RPMI8226 (cell line): ENCODE measurements at places on chromosomes 4 and X.

DNA sequence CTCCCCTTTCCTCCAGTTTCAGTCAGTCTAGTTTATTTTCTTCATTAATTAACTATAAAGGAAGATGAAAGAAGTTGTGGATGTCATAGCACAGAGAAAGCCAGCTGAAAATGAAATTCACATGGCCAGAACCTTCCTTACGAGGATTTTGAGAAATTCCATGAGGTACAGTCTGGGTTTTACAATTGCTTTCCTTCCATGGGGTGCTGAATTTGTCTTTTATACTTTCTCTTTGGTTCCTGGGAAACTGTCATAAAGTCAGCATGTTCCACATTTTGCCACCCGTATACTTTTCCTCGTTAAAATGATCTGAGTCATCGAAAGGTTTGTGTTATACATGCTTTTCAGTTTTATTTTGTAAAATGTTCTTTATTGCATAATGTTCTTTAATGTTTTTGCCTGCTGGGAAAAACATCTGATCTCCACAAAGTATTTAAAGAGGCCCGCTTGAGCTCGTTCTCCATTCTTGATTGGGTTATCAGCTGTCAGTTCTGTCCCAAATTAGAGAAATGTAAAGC is 78.1 kb upstream of the CLDN34 start:
- DNase-seq: no peak

GRCh38 chrX:129316461-129316860 is 206.8 kb downstream of the SMARCA1 start:
- no peak for DNase-seq

DNA sequence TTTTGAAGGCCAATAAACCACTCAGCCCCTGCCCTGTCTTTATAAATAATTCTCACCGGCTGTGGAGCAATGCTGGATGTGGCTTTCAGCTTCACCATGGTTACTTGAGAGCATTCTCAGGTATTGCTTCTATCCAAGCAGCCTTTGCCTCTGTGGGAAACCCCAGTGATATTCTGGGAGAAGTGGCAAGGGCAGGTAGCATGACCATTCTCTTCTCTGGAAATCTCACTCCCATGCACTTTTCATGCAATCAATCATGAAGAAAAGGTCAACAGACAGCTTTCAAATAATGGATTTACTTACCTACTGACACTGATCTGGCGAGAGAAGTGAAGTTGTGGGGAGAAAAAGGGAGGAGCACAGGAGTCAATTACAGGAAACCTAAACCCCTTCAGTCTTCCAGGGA is 49.5 kb downstream of the UNC5C start:
- DNase-seq: no peak

DNA sequence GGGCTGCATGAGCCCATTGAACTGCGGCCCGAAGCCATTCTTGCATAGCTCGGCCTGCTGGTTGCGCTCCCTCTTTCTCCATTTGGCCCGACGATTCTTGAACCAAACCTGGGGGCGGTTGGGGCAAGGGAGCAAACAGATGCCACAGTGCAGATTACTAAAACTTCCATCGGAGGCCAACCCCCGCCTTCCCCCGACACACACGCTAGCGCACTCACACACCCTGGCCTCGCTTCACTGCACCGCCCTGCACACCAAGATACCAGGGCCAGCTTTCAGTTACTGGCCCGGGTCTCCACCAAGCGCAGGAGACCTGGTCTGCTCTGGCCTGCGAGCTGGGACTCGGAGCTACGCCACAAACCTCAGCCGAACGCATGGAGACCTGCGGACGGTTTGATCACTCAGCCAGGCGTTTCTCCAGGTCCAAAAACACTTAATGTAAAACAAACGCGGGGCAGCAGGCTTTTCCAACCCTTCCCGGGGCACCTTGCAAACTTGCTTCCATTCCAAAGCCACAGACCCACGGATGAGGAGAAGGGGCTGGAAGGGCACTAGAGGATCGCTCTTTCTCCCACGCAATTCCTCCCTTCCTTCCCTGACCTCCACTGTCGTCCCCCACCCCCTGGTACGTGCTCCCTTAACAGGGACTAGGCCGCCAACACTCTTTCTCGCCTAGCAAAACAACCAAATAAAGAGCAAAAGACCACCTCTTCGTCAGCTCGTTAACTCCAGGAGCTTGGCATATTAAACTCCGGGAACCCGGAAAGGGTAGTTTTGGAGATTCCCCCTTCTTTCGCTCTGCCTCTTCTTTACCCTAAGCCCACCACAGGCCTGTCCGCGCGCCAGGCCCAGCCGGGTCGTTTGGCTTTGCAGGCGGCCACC is 4.1 kb downstream of the PITX2 start:
- DNase-seq: no peak

DNA sequence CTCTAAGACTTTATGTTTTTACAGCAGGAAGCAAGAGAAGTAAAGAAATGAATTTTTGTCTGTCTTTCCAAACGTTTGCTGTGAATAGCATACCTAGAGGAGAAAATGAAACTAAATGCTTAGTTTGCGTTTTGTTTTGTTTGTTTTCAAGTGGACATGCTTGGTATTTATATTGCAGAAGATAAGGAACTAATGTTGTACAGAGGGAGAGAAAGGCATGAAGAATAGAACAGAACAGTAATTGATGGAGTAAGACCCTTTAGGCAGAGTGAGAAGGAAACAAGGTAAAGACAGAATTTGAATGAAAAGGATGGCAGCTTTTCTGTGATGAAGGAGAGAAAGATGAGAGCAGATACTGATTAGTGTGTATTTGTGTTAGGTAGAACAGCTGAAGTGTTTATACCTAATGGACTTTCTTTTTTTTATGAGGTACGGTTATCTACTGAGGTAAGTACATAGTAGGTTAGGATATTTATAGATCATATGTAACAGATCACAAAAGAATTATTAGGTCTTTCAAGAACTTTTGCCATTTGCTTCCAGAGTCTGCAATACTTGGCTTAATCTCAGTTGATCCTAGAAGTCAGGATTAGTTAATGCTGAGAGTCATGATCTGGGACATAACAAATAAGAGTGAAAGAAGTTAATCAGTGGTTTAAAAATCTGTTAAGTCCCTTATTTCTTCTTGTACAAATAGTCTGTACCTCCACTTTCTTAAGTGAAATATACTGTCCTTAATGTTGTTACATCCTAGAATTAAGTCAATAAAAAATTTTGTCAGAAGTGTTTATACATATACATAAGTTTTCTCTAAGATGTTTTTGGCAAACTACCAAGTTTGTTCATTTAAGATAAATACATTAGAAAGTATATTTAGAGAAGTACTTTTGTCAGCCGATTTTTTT is 36.8 kb downstream of the FABP2 start:
- no peak for DNase-seq

GRCh38 chr4:174352061-174352819 is 68.5 kb downstream of the CEP44 start:
- no peak for DNase-seq

- DNase-seq: peak; percentile 17
These were observed 2.9 kb upstream of the MND1 start for GRCh38 chr4:153341575-153342090.

DNA sequence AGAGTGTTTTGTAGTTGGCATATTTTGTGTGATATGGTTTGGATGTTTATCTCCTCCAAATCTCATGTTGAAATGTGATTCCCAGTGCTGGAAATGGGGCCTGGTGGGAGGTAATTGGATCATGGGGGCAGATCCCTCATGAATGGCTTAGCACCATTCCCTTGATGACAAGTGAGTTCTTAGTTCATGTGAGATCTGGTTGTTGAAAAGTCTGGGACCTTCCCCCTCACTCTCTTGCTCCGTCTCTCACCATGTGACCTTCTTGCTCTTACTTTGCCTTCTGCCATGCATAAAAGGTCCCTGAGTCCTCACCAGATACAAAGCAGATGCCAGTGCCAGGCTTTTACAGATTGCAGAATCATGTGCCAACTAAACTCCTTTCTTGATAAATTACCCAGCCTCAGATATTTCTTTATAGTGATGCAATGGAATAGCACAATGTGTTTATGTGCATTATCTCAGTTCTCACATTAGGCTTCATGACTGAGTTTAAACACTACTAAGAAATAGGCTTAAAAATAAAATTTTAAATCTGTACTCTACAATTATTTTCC is 1348.8 kb downstream of the STIM2 start:
- DNase-seq: no peak

GRCh38 chr4:133347409-133347808 is 198.3 kb downstream of the PCDH10 start:
- no peak for DNase-seq

GRCh38 chrX:116285501-116285900 is 115.0 kb downstream of the AGTR2 start:
- no peak for DNase-seq

DNA sequence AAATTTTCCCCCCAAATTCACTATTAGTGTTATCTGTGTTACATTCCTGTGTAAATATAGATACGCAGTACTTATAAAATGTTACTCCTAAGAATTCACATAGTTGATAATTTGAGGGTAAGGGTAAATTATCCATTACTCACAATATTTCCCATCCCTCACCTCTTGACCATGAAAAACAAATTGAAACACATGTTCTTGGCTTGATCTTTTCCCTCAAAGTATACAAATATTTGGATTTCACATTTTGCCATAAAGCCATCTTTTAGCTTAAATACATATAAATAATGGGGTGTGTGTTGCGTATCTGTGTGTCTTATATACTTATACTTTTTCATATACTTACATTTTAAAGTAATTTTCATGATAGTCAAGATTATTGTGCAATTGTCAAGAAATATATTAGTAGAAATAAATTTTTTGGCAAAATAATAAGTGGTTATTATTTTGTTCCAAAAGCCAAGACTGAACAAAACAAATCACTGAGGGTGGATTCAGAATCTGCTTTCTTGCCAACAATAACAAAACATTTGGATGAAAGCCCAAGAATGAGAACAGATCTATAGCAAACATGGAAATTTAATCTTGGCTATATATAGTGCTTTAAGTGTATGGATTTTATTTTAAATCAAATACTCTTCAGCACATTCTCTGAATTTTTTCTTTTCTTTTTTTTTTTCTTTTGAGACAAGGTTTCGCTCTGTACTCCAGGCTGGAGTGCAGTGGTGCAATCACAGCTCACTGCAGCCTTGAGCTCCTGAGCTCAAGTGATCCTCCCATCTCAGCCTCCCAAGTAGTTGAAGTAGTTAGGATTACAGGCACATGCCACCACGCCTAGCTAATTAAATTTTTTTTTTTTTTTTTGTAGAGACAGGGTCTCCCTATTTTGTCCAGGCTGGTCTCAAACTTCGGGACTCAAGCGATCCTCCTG is 48.5 kb upstream of the PRSS48 start:
- no peak for DNase-seq
